ENCODE measurements at places on chromosomes 13 and 19.

GRCh38 chr13:39956036-39956435 lies 300.6 kb downstream of the COG6 start:
- no peak for DNase-seq

GRCh38 chr13:37473035-37473434 lies 125.5 kb downstream of the POSTN start:
- no peak for DNase-seq

- DNase-seq: no peak
Measured at GRCh38 chr13:36421447-36421846, 10.8 kb upstream of the CCNA1 start.

- peak; percentile 11 for DNase-seq
Measured at GRCh38 chr13:40755082-40755700, 15.8 kb downstream of the MRPS31 start.

DNA sequence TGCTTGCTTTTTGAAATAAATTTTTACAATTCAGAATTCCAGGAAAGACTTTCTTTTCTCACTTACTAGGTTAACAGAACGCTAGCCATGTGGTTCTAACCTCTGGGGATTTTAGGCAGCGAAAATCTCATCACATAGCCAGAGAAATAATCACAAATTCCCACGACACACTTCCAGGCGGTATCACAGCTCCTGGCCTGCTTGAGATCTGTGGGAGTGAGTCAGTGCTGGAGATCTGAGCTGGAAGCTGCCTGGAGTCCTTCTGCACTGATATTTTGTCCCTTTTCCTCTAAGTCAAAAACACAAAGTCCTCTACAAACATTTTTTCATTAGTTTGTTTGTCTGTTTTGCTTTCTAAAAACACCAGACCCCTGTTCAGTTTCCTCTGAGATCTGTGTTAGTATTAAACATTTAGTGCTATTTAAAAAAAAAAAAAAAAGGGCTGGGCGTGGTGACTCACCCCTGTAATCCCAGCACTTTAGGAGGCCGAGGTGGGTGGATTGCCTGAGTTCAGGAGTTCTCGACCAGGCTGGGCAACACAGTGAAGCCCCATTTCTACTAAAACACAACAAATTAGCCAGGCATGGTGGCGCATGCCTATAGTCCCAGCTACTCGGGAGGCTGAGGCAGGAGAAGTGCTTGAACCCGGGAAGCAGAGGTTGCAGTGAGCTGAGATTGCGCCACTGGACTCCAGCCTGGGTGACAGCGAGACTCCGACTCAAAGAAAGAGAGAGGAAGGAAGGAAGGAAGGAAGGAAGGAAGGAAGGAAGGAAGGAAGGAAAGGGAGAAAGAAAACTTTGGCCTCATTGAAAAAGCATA lies 12.2 kb upstream of the UBE2L5 start:
- DNase-seq: peak; percentile 80

- DNase-seq: peak; percentile 46
Measured at GRCh38 chr19:45769821-45770191, 754 bp upstream of the SIX5 start.

- DNase-seq: no peak
Measured at GRCh38 chr19:38252385-38252784, 3.8 kb downstream of the PPP1R14A start.

GRCh38 chr19:1104311-1105007 lies 665 bp downstream of the GPX4 start:
- peak; percentile 76 for DNase-seq

- no peak for DNase-seq
Measured at GRCh38 chr13:65497265-65497664, 1732.9 kb downstream of the PCDH9 start.

DNA sequence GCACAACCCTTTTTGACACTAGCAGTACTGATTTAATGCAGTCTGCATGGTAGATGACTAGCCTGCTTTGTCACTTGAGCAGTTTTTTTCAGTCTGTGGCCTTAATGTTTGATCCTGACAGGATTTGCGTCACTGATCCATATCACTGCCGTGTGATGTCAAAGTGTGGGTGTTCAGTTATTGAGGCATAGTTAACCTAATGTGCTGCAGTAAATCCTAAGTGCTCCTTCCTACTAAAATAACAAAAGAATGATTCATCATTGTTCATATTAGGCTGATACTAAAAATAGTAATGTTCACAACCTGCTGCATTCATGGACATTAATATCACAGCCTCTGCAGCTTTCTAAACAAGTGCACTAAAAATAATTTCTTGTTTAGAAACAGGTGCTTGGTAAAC lies 121.9 kb upstream of the MLNR start:
- DNase-seq: peak; percentile 95

DNA sequence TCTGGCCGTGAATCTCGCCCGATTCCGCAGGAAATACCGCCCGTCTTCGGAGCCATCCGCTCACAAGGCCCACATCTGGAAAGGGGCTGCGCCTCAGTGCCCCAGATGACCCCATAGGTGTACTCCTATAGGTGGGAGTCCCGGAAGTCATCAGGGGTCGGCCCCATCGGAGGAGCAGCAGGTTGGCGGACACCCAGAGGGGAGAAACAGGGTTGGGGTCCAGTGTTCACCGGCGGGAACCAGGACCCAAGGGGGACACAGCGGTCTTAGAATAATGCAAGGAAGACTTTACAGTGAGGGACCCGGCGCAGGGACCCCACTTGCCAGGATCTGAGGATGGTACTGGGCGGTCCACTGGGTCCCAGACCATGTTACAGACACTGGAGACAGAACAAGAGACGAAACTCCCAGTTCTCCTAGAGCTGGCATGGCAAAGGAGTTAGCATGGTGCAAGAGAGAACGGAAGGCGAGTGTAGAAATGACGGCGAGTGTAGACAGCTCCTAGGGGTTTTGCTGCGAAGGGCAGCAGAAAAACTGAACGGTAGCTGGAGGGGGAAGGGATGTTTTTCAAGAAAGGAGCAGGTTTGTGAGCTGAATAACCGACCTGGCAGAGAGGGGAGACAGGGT lies 4.2 kb upstream of the RGL3 start:
- DNase-seq: no peak

GRCh38 chr13:23992781-23993679 lies 95.7 kb upstream of the C1QTNF9B start:
- no peak for DNase-seq

DNA sequence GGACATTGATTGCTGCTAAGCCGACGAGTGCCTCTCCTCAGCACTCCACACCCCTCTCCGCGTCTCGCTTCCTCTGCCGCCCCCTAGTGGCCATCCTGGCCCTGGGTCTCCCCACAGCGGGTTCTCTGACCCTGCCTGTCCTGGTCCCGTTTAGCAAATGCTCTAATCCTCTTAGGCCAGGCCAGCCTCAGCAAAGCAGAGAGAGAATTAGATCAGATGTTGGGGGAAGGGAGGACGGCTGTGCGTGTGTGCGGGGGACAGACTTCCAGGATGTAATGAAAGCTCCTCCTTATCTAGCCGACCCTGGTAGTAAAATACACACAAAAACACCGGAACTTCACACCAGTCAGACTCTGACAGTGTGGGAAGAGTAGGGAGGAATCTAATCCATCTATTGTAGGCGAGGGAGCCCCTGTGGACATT lies 4.5 kb downstream of the TPRX2 start:
- DNase-seq: peak; percentile 60

DNA sequence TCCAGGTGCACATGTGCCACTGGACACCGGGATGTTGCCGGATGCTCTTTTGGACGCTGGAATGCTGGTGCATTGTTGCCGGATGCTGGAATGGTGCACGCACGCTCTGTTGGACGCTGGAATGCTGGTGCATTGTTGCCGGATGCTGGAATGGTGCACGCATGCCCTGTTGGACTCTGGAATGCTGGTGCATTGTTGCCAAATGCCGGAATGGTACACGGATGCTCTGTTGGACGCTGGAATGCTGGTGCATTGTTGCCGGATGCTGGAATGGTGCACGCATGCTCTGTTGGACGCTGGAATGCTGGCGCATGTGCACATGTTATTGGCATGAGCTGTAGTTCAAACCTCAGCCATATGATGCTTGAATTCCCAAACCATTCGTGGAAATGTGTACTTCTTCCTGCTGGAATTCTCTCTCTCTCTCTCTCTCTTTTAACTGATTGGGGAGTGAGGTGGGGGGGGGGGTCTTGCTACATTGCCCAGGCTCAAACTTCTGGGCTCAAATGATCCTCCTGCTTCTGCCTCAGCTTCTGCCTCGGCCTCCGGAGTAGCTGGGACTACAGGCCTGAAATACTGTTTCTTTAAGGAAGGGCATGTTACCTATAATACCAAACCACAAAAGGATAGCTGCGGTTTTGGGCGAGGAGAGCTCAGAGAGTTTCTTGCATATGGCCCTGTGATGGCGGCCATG lies 1.2 kb upstream of the MCF2L start:
- no peak for DNase-seq

DNA sequence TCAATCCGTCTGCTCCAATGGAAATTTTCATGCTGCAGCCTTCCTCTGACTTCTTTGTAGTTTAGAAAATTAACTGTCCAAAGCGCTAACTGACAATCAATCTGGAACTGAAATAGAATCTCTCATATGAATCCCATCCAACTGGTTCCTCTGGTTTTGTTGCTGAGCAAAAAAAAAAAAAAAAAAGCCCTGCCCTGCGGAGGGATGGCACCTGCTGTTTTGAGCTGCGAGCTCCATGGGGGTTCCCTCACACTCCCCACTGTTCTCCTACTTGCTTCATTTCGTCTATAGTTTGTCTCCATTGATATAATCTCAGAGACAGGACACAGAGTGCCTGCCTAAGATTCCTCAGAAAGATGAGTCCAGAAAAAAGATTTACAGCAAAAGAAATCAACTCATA lies 33.4 kb downstream of the FAAP24 start:
- DNase-seq: no peak
